ENCODE measurements at places on chromosomes 7 and 10.
A peak's percentile ranks its signal among the peaks of the same experiment; 100 is the strongest.

- DNase-seq, result no peak
Observed at GRCh38 chr10:34384372-34384771, 430.7 kb downstream of the PARD3 start.

- DNase-seq, result no peak
Observed at GRCh38 chr7:113026941-113027340, 59.7 kb downstream of the GPR85 start.

- no peak for DNase-seq
Observed at GRCh38 chr10:130867446-130868194, 443.9 kb downstream of the TCERG1L start.

DNA sequence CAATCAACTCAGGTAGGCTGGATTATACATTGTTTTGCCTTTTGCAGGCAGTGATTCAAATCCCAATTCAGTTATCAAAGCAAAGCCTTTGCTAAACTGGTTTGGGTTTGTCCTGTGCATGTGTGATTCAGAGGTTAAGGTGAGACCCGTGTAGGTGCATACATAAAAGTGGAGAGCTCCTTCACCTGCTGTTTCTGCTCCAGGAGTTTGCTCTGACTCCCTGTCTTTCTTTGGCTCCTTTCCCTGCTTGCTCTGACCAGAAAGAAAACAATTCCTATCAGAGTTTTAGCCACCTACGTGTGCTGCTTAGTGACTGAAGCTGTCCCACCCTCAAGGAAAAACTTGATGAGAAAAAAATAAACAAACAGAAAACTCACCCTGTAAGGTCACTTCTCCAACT, 101.1 kb downstream of the TPST1 start:
- DNase-seq, result no peak

DNA sequence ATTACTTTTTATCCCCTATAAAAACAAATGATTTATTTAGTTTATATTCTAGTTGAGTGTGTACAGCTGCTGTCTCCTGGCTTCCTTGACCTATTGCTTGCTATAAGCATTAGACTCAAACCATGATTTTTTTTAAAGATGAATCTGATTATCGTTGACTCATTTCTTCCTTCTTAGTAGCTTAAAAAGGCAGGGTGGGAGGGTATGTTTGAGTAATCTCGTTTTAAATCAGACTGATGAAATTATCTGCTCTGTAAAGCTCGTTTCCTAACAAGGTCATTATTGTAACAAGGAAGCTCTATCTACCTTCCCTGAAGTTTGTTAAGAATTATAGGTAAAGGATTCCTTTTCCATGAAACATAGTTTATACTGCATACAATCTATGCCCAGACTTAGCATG, 276.3 kb upstream of the KCND2 start:
- DNase-seq, result no peak

GRCh38 chr7:18555968-18556367, 60.4 kb downstream of the HDAC9 start:
- DNase-seq, result no peak

- DNase-seq, result no peak
Observed at GRCh38 chr7:13069841-13070240, 382.4 kb downstream of the ARL4A start.

DNA sequence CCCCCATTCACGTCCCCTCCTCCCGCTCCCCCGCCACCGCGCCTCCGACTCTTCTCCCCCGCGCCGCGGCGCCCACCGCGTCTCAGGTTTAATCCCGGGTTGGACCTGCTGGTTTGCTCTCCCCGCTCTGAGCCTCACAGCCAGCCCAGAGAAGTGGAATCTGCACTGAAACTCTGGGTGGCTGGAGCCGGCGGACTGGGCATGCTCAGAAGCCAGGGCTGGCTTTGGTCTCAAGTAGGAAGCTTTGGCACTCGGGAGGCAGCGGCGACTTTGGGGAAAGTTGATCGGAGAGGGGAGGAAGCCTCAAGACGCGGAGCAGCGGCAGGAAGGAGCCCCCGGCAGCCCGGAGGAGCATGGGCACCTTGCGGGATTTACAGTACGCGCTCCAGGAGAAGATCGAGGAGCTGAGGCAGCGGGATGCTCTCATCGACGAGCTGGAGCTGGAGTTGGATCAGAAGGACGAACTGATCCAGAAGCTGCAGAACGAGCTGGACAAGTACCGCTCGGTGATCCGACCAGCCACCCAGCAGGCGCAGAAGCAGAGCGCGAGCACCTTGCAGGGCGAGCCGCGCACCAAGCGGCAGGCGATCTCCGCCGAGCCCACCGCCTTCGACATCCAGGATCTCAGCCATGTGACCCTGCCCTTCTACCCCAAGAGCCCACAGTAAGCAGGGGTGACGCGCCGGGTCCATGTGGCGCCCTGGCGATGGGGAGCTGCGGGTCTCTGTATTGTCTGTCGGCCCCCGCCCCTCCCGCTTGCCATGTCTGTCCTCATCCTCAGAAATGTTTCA, at the start of gene PRKG1:
Gene PRKG1 (plus strand): TSS at position 250 of the 791 bp plus-strand sequence.
- peak; percentile 57 for DNase-seq

Measured in NCI-H345 (cell line).